ENCODE measurements at places on chromosomes 4 and X.

- no peak overlapping the region for H3K4me3 ChIP-seq
- no peaks in the 10 kb centered on the region for H3K27me3 ChIP-seq
- no peak for DNase-seq
- H3K27ac ChIP-seq: no peak overlapping the region
- no peaks in the 10 kb centered on the region for H3K36me3 ChIP-seq
- no peaks in the 10 kb centered on the region for H3K4me1 ChIP-seq
Observed at GRCh38 chrX:115561605-115562479, 868 bp downstream of the PLS3 start.

DNA sequence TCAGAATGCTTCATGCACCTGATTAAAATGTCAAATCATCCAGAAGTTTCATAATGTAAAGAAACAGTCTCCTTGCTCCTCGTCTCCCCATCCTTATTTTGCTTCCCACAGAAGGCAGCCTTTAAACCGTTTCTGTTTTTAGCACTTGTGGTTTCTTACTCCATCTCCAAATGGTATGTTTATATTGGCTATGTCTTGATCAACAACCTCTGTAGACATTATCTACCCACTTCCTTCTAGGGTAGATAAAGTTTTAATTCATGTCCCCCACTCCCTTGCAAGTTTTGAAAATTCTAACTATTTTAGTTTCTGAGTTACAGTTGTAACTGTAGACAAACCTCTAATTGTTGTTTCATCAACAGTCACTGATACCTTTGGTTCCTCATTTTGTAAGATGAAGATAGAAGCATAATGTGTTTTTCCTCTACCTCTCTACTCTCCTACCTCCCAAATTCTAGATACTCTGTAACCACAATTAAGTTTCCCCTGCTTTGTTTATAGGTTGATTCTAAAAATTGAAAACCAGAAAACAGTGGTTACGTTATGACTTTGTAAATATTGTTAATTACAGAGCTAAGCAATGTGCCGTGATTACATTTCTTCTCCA lies 291.7 kb upstream of the GATB start:
- peaks cover 10% of the 10 kb centered on the region for H3K4me1 ChIP-seq
- H3K4me3 ChIP-seq: peak overlapping the region; percentile 3
- no peak for DNase-seq
- peaks cover 4% of the 10 kb centered on the region for H3K27me3 ChIP-seq
- no peaks in the 10 kb centered on the region for H3K36me3 ChIP-seq
- H3K27ac ChIP-seq: peak overlapping the region; percentile 8

- H3K27me3 ChIP-seq: no peaks in the 10 kb centered on the region
- H3K4me3 ChIP-seq: no peak overlapping the region
- H3K4me1 ChIP-seq: no peaks in the 10 kb centered on the region
- H3K27ac ChIP-seq: no peak overlapping the region
- no peak for DNase-seq
- H3K36me3 ChIP-seq: no peaks in the 10 kb centered on the region
Observed at GRCh38 chr4:147367891-147368290, 113.0 kb upstream of the EDNRA start.

DNA sequence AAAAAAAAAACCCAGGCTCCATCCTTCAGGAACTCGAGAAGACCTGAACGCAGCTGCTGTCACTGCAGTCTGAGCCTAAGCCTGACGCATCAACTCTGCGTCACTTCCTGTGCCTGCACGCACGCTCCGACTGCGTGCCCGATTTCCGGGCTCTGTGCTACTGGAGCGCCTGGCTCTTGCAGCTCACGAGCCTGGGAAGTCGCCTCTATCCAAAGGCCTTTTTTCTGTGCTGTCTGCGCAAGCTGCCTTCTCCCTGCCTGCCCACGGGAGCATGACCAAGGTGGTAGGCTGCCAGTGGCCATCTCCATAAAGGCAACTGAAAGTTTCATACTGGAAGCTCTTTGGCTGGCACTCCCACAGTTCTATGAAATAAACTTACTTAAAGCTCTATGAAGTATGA lies 9.9 kb upstream of the GASK1B start:
- H3K4me1 ChIP-seq: no peaks in the 10 kb centered on the region
- no peak for DNase-seq
- H3K27me3 ChIP-seq: no peaks in the 10 kb centered on the region
- H3K27ac ChIP-seq: no peak overlapping the region

DNA sequence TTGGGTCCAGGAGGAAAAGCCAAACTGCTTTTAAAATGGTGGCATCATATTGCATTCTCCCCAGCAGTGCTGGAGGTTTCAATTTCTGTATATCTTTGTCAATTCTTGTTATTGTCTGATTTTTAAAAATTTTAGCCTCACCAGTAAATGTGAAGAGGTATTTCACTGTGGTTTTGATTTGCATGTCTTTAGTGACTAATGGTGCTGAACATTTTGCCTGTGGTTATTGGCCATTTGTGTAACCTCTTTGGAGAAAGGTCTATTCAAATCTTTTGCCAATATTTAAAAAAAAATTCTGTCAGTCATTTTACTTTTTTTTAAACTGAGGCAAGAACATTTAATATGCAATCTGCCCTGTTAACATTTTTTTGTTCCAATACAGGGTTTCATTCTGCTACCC lies 322.1 kb downstream of the TLL1 start:
- H3K36me3 ChIP-seq: no peaks in the 10 kb centered on the region
- H3K27me3 ChIP-seq: no peaks in the 10 kb centered on the region
- H3K4me1 ChIP-seq: no peaks in the 10 kb centered on the region
- no peak overlapping the region for H3K27ac ChIP-seq
- no peak overlapping the region for H3K4me3 ChIP-seq

GRCh38 chrX:30795981-30796958 lies 92.8 kb downstream of the TAB3 start:
- H3K27me3 ChIP-seq: no peaks in the 10 kb centered on the region
- DNase-seq: no peak
- no peak overlapping the region for H3K27ac ChIP-seq
- no peak overlapping the region for H3K4me3 ChIP-seq
- H3K36me3 ChIP-seq: no peaks in the 10 kb centered on the region

GRCh38 chrX:42229533-42229932 lies 306.2 kb upstream of the CASK start:
- no peak overlapping the region for H3K4me3 ChIP-seq
- no peaks in the 10 kb centered on the region for H3K36me3 ChIP-seq
- DNase-seq: no peak
- no peak overlapping the region for H3K27ac ChIP-seq

DNA sequence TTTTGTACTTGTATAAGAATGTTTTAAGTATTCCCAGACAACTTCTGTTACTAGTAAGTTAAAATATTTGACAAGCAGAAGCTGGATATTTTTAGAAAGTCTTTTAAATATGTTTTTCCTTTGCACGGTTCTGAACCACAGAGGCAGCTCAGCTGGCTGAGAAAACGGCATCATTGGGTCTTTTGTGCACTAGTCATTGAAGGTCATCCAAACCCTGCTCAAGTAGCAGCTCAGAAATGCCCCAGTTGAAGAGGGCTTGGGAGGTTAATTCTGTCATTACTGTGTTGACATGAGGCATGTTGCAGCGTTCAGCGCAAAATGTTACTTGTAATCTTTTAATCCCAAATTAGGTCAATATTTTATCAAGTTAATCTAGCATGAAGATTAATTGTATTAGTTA lies 383.7 kb upstream of the FAM241A start:
- no peak overlapping the region for H3K4me3 ChIP-seq
- H3K36me3 ChIP-seq: no peaks in the 10 kb centered on the region
- H3K4me1 ChIP-seq: no peaks in the 10 kb centered on the region
- no peaks in the 10 kb centered on the region for H3K27me3 ChIP-seq
- no peak for DNase-seq

GRCh38 chrX:23959781-23960180 lies 52.0 kb downstream of the CXorf58 start:
- no peaks in the 10 kb centered on the region for H3K27me3 ChIP-seq
- DNase-seq: no peak
- no peak overlapping the region for H3K4me3 ChIP-seq
- H3K27ac ChIP-seq: no peak overlapping the region
- no peaks in the 10 kb centered on the region for H3K36me3 ChIP-seq

DNA sequence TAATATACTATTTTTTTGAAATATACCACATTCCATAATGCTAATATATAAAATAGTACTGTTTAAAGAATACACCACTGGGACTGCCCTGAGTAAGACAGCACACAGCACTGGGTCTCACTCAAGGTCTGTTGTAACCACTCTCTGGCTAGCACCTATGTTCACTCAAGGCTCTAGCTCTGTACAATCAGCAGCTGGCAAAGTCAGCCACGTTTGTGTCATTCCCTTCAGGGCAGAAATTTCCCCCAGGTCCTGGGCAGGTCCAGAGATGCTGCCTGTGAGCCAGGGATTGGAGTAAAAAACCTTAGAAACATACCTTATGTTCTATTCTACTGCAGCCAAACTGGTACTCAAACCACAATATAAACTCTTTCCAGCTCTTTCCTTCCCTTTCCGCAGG lies 1160.2 kb upstream of the ADGRL3 start:
- H3K36me3 ChIP-seq: no peaks in the 10 kb centered on the region
- no peak for DNase-seq
- H3K27me3 ChIP-seq: no peaks in the 10 kb centered on the region
- no peak overlapping the region for H3K27ac ChIP-seq

- peaks cover 6% of the 10 kb centered on the region for H3K4me1 ChIP-seq
- H3K4me3 ChIP-seq: no peak overlapping the region
- peaks cover 17% of the 10 kb centered on the region for H3K36me3 ChIP-seq
- peaks cover 9% of the 10 kb centered on the region for H3K27me3 ChIP-seq
Observed at GRCh38 chr4:4410271-4410670, 23.4 kb downstream of the NSG1 start.

DNA sequence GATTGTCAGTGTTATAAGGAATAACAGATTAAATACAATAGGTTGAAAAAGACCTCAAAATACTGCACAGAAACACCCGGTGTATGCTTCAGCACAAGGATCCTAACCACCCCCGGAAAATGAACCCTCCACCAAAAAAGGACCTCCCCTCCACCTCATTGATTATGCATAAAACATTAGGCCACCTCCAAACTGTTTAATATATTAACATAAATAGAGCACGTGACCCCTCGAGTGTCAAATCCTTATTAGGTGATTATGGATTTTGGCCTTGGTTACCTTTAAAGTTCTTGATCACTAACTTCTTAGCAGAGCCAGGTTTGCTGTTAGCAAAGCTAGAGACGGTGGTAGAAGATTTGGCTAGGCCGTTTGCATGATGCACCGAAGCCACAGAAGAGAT lies 958 bp downstream of the CUL4B start:
- H3K4me3 ChIP-seq: peak overlapping the region; percentile 93
- H3K27ac ChIP-seq: peak overlapping the region; percentile 94
- no peaks in the 10 kb centered on the region for H3K27me3 ChIP-seq
- peaks cover 20% of the 10 kb centered on the region for H3K36me3 ChIP-seq
- no peak for DNase-seq

DNA sequence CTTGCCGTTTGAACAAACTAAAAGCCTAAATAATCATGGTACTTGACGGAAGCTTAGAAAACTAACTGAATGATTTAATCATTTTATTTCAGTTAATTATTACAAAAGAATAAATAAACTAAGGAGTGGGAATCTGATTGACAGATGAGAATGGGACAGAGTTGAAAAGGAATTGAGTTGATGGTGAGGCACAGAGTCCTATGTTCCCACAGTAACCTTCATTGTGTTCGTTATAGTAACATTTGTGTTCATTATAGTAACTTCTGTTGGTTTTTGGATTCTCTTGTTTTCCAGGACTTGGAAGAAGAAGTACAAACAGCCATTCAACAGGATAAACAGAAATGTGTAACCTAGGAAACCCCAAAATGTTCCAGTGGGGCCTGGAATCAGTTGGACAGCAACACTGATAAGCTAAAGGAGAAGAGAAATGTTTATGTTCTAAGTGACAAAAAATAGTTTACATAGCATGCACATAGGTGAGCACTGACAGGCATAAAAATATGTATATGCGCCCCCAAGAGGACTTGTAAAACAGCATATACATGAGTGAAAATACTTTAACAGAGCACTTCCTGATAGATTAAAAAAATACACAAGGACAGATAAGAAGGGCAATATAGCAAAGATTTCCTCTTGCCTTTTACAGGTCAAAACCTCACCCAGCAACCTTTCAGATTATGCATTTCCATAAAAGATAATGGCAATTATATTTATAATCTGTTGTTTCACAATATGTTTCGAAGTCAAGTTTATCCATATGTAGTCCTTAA lies 218.6 kb upstream of the HTR2C start:
- no peak overlapping the region for H3K4me3 ChIP-seq
- H3K27me3 ChIP-seq: no peaks in the 10 kb centered on the region
- DNase-seq: no peak
- no peak overlapping the region for H3K27ac ChIP-seq
- H3K36me3 ChIP-seq: no peaks in the 10 kb centered on the region
- no peaks in the 10 kb centered on the region for H3K4me1 ChIP-seq

- DNase-seq: no peak
- H3K27me3 ChIP-seq: no peaks in the 10 kb centered on the region
- H3K4me1 ChIP-seq: no peaks in the 10 kb centered on the region
- no peak overlapping the region for H3K4me3 ChIP-seq
- no peak overlapping the region for H3K27ac ChIP-seq
Observed at GRCh38 chr4:54929459-54929858, 195.9 kb downstream of the KDR start.

DNA sequence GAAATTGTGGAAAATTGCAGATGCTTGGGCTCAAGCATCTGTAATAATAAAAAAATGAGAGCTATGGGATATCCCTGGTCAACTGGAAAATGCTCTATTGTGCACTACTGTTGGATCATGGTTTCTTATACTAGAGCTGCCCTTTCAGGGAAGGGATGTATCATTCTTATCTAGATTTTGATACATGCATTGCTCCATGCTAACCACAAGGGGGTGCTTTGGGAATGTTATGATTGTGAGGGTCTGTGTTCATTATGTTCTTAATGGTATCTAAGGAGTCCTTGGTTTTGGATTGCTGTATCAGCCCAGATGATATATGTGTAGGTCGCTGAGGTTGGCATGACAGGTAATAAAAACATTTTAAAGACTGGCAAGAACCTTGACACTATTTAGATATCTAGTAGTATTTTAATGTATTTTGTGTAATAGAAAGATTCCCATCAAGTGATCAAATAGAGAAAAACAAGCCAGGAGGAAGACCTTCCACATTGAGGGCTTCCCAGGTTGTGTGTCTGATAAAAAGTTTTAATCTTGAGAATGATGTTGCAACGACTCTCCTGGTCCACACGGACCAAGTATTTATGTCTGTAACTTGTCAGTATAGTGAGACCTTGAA lies 49.2 kb upstream of the TLR2 start:
- no peak for DNase-seq
- H3K36me3 ChIP-seq: peaks cover 69% of the 10 kb centered on the region
- no peak overlapping the region for H3K4me3 ChIP-seq

DNA sequence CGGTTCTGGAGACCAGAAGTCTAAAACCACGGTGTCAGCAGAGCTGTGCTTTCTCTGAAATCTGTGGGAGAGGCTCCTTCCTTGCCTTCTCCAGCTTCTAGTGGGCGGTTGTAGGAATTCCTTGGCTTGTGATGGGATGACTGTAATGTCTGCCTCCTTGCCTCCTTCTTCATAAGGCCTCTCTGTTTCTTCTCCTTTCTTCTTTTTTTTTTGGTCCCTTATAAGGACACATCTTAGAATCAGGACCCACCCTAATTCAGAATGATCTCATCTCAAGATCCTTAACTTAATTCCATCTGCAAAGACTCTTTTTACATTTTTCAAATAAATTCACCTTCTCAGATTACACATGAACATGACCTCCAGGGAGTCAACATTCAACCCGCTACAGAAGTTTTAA lies 186.9 kb downstream of the STK32B start:
- no peak overlapping the region for H3K27ac ChIP-seq
- peaks cover 6% of the 10 kb centered on the region for H3K27me3 ChIP-seq
- H3K4me1 ChIP-seq: no peaks in the 10 kb centered on the region
- no peak overlapping the region for H3K4me3 ChIP-seq

GRCh38 chr4:24121395-24122175 lies 231.7 kb upstream of the PPARGC1A start:
- H3K36me3 ChIP-seq: no peaks in the 10 kb centered on the region
- H3K4me3 ChIP-seq: no peak overlapping the region
- no peaks in the 10 kb centered on the region for H3K27me3 ChIP-seq
- no peak for DNase-seq
